ENCODE measurements at places on chromosomes 4 and X.
A peak's percentile ranks its signal among the peaks of the same experiment; 100 is the strongest.

GRCh38 chr4:185597532-185598188, 62.4 kb upstream of the PDLIM3 start:
- peak; percentile 53 for DNase-seq

- DNase-seq: no peak
Measured at GRCh38 chrX:140508958-140509357, 4.1 kb upstream of the SOX3 start.

DNA sequence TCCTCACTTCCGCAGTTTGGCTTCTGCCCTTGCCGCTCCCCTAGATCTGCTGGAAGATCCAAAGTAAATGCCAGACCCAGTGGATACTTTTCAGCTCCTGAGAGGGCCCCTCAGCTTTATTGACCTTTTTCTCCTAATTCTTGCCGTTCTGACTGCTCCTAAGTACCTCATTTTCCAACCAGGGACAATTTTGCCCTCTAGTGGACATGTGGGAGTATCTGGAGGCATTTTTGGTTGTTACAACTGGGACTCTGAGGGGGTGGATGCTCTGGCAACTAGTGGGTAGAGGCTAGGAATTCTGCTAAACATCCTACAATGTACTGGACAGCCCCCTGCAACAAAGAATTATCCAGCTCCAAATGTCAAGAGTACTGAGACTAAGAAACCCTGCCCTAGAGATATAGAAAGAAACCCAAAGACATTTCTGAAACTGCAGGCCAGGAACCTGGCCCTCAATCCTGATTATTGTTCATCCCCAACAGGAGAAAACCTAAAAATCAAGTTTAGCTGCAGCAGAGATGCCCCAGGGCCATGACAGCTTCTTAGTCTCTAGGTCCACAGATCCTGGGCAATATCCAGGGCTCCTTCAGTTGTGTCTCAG, 3.4 kb downstream of the TEX13B start:
- no peak for DNase-seq

DNA sequence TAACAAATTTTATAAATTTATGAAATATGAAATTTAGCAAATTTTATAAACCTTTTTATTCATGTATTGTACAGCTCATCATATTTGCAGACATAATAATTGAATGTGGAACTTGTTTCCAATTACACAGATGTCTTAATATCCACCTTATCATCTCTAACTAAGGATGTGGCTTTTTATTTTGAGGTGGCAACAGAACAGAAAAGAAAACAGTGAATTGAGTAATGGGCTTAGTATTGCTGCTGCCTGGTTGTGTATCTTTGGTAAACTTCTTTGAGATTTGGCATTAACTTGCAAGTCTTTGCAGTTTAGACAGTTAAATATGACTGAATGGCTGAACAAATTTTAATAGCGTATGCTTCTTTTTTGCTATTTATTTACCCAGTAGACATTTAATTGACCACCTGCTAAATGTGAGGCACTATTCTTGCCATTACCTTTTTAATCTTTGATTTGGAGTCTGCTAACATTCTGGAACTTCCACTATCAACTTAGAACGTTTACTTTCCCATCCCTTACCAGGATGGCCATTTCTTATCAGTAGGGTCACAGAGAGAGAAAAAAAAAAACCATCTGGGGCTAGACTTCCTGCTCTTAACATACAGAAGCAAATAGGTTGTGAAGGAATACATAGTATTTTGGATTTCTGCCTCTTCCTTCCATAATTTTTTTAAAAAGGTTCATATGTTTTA, 44.8 kb downstream of the CLCN3 start:
- no peak for DNase-seq

- no peak for DNase-seq
Measured at GRCh38 chr4:84031401-84031800, 467.7 kb downstream of the NKX6-1 start.

GRCh38 chrX:26664919-26665318, 448.9 kb downstream of the MAGEB5 start:
- no peak for DNase-seq

DNA sequence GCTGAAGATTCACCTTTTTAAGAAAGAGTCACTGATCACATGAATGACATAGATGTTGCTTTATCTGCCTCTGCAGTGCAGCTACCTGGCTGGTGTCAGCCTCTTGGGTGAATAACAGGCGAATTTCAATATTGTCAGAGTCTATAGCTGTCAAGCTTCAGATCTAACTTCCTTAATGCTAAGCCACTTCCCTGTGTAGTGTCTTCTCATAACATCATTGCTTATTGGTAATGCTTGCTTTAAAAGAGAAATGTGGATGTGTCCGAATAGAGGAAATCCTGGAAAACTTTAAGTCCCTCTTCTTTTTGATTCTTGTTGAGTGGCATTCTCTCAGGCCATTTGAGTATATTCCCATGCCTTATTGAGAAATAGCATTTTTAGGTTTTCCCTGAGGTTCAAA, 7.3 kb upstream of the IGFBP7 start:
- no peak for DNase-seq

Measured in activated CD8-positive, alpha-beta memory T cell treated with anti-CD3 and anti-CD28 coated beads for 1 hour (primary cell).